Myometrial cell (primary cell): ENCODE measurements at places on chromosomes 11 and 22. TPM values are rescaled to one million over a fixed set of nuclear protein-coding genes. Genes with fewer than 3 reads are reported as not detected.

The RFPL3 gene
- total RNA-seq: not detected in 2 replicates

The OR4D5 gene
- total RNA-seq: not detected in 2 replicates

The LMNTD2 gene
- 0.29 TPM in 1 of 2 replicates, not detected in the other for total RNA-seq

The CCDC73 gene
- total RNA-seq: not detected in 2 replicates

The LDHAL6A gene
- not detected in 2 replicates for total RNA-seq

The CTSC gene
- 314 and 340 TPM in 2 replicates for total RNA-seq

The BRSK2 gene
- total RNA-seq: not detected in 2 replicates

The MMP1 gene
- total RNA-seq: 0.18 TPM in 1 of 2 replicates, not detected in the other

The FAM83F gene
- total RNA-seq: not detected in 2 replicates

The OR10G6 gene
- total RNA-seq: not detected in 2 replicates

The ANKK1 gene
- total RNA-seq: not detected in 2 replicates

The CSKMT gene
- 2.9 and 20.2 TPM in 2 replicates for total RNA-seq

The CSNK2A3 gene
- 1.1 and 1.2 TPM in 2 replicates for total RNA-seq
